Activated CD4-positive, alpha-beta T cell treated with anti-CD3 and anti-CD28 coated beads for 24 hours (primary cell): ENCODE measurements at places on chromosomes 6 and 20.

- no peak for DNase-seq
These were observed 76.8 kb upstream of the SIRPG start for GRCh38 chr20:1734269-1734858.

- DNase-seq, result no peak
These were observed 3.9 kb upstream of the POU5F1 start for GRCh38 chr6:31174378-31174777.

DNA sequence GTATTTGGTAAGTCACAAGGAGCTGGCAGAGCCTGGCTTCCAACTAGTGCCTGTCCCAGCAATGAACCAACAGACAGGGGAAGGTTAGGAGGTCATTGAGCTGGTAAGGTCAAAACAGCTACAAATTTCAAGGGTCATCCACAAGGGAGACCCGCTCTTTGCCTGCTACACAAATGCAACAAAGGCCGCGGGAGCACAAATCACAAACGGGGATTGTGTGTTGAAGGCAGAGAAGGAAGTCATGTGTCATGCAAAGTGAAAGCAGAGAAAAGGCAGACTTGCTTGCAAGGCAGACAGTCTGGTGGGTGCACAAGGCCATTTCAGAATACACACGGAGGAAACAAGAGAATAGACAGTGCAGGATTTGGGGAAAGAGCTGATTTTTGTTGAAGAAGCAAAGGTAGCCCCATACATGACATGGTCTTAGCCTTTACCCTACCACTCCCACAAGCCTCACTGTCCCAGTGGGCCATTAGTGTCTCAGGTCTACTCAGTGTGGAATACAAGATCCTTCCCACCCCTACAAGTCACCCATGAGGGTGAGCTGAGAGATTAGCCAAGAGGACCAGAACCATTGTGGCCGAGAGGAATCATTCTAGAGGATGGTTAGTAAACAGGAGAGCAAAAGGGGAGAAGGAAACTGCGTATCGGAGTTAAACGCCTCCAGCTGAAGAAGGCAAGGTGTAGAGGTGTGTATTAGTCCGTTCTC lies 18.1 kb upstream of the SAMHD1 start:
- DNase-seq, result no peak

GRCh38 chr20:53592992-53593465 lies 610 bp downstream of the ZNF217 start:
- no peak for DNase-seq

- no peak for DNase-seq
These were observed 48.5 kb downstream of the KIF13A start for GRCh38 chr6:17938901-17939300.

- DNase-seq, result no peak
These were observed 336.2 kb downstream of the CDKAL1 start for GRCh38 chr6:20870493-20870892.

- no peak for DNase-seq
These were observed 44.6 kb downstream of the PPARD start for GRCh38 chr6:35386989-35387388.

DNA sequence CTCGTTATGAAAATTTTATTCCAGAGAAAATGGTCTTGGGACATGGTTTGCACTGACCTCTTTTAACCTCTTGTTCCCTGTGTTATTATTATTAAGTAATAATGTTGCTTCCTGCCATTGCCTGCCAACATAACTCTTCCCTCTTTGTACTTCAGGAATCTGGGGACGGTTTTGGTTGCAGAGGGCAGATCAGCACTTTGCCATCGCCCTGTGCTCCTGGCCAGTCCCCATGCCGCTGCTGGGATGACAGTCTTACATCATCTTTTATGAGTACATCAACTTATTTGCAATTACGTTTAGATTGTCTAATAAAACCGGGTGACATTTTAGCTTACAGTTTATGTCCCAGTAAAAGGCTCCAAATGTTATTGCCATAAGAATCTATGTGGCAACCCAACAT lies 157.2 kb downstream of the CDH26 start:
- no peak for DNase-seq

DNA sequence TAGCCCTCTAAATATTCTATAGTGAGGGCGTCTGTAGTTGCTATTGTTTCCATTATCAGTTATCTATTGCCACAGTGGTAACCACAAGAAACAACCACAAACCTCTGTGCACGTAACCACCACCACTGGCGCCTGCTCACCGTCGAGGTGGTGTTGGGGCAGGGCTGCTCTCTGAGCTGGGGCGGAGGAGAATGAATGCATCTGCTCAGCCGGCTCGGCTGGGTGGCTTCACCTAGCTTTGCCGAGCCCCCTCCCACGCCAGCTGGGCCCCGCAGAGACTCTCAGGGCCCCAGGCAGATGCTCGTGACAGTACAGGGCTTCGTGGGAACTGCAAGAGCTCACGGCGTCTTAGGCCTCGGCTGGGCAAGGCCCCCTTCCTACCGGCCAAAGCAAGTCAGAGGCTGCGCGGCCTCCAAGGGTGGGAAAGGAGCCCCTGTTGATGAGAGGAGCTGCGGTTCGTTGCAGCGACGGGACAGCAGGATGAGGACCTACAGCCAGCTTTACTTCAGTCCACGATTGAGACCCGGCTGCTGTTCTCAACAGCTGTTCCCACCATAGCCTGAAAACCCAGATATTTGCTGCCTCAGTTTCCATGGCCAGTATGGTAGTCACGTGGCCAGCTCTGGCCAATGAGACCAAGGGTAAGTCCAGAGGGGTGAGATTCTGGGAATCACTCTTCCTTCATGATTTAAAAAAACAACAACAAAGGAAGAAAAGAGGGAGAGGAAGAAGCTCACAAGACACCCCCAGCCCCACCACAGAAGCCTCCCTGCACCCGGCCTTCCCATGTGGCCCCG lies 120.2 kb upstream of the AFDN start:
- peak; percentile 33 for DNase-seq
